Lung (tissue), 17 donors: ENCODE measurements at places on chromosomes 2 and 18. TPM values are rescaled to one million over a fixed set of nuclear protein-coding genes. Genes with fewer than 3 reads are reported as not detected.
A peak's percentile ranks its signal among the peaks of the same experiment; 100 is the strongest.

DNA sequence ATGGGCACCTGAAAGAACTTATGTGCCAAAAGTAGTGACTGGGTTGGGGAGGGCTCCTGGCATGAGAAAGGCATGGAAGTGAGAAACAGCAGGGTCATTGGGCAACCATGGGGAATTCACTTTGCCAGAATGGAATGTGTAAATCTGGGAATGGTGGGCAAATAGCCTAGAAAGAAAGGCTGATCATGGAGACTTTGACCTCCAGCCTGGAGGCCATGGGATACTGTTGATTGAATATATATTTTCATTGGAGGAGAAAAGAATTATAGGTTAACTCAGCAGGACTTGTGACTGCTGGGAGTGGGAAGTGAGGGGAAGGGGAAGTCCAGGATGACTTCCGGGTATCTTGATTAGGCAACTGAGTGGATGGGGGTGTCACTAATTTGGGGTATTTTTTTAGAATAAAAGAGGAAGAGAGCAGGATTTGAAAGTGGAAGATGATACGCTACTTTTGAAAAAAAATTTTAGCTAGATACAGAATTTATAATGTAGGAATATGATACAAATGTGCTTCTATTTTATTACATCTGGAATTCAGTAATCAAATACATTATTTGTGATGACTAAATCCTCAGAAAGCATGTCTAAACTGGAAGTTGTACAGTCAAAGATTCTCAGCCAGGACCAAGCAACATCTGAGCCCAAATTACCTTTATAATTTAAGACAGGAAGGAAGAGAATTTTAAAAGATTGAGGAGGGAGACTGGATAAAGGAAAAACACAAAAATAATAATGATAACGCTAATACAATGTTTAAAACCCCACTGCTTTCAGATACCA, 116.2 kb downstream of the GATA6 start:
- no peaks in the 10 kb centered on the region for H3K36me3 ChIP-seq
- no peak for DNase-seq
- no peak overlapping the region for H3K27ac ChIP-seq
- no peaks in the 10 kb centered on the region for H3K27me3 ChIP-seq

DNA sequence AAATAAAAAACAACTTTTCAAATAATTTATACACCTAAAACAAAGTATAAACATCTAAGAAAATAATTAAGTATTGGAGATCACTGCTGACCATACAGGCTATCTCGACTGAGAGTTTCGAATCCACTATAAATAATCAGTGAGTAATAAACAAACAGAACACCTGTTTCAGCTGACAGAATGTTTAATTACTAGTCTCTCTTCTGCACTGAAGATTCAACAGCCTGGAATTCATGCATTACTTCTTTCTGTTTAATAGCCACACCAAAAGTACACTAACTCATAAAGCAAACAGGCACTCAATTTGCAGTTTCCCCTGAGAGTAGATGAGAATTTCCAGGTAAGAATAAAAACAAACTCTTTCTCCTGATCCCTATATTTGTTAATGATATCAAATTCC, 138.5 kb downstream of the RBMS1 start:
- H3K36me3 ChIP-seq: no peaks in the 10 kb centered on the region
- H3K4me1 ChIP-seq: peaks cover 13% of the 10 kb centered on the region

DNA sequence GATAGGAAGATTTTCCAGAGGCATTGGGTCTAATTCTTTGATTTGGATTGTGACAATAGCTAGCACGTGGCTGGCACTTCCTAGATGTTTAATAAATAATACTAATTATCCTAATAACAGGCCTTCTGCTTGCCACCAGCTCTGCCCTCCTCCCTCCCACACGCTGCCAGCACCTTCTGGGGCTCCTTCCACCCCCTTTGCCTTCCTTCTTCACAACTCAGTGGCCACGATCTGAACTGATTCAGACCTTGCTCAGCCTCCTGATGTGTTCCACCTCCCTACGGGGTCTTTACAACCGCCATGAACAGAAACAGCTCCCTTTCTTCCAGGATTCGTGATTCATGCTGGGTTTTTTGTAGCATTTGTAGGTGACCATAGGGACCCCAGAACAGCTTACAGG, 310.3 kb upstream of the HS6ST1 start:
- H3K4me3 ChIP-seq: no peak overlapping the region
- H3K36me3 ChIP-seq: no peaks in the 10 kb centered on the region
- no peak for DNase-seq
- H3K4me1 ChIP-seq: no peaks in the 10 kb centered on the region

DNA sequence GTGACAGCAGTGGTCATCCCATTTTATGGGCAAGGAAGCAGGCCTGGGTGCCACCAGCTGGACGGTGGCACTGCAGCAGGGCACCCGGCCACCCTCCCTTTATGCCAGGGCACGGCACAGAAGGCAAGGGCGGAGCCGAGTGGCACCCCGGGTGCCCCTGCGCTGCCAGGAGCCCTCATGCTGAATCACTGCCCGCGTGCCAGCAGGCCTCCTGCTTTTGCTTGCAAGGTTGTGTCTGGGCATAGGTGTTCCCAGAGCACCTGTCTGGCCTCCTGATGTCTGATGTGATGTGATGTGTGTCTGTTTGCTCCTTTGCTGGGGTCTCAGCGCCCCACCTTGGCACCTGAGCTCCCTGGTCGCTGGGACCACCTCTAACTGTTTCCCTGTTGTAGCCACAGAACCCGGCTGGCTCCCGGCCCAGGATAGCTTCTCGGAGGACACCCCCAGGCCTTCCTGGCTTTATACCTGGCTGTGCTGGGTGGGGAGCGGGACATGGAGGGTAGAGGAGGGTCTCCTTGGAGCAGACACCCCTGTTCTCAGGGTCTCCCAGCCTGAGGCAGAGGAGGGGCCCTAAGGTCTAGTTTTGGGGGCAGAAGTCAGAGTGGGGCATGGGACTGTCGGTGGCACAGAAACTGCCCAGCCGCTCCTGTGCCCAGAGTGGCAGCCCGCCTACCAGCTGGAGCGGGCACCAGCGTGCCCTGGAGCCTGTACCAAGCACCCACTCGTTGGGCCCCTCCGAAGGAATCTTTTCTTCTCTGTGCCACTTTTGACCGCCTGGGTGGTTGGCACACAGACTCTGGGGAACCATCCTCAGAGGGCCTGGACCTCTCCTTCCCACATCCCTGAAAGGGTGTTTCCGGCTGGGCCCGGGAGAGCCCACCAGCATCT, 3.6 kb downstream of the GPC1 start:
- H3K4me1 ChIP-seq: no peaks in the 10 kb centered on the region
- no peak overlapping the region for H3K27ac ChIP-seq
- no peaks in the 10 kb centered on the region for H3K36me3 ChIP-seq
- DNase-seq: no peak
- H3K4me3 ChIP-seq: no peak overlapping the region

DNA sequence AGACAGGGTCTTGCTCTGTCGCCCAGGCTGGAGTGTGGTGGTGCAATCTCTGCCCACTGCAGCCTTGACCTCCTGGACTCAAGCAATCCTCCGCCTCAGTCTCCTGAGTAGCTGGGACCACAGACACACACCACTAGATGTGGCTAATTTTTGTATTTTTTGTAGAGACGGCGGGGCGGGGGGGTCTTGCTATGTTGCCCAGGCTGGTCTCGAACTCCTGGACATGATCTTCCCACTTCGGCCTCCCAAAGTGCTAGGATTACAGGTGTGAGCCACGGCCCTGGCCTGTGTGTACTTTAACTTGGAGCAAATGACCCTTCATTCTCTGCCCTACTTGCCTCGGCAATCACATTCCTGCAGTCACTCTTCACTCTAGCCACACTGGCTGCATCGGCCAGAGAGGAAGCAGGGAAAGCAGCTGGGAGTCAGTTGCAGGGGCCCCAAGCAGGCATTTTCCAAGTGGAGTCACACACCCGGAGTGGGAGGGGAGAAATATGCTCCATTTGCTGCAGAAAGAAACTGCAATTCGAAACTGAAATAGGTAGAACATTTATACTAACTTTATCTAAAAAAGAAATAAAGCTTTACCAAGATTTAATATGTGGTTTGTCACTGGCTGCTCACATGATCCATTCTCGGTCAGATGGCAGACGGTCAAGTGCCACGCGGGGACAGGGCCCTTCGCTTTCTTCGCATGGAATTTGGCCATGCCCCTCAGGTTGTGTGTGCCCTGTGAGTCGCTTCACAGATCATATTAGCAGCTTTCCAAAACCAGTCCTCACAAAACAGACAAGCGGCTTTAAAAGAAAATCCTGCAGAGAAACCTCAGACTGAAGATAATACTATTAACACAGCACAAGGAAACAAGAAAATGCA, 37.1 kb downstream of the FAM161A start:
- H3K36me3 ChIP-seq: no peaks in the 10 kb centered on the region
- H3K27me3 ChIP-seq: no peaks in the 10 kb centered on the region
- DNase-seq: peak; percentile 22
- H3K27ac ChIP-seq: no peak overlapping the region

DNA sequence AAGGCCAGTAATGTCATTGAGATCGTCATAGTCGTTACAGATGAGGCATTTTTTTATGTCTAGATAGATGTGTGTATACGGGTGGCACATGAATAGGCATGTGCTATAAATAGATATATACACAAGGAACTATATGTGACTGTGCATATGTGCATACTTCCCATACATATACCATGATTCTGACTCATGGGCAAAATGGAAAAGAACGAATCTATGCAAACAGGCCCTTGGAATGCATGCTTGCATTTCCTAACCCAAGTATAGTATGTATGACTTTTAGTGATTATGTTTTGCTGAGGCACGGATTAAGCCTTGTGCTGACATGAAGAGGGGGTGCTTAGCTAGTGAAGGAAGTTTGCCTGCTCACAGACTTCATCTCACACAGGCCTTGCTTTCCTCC, 111.7 kb downstream of the BCL11A start:
- H3K27me3 ChIP-seq: no peaks in the 10 kb centered on the region
- no peak for DNase-seq
- H3K4me3 ChIP-seq: no peak overlapping the region

DNA sequence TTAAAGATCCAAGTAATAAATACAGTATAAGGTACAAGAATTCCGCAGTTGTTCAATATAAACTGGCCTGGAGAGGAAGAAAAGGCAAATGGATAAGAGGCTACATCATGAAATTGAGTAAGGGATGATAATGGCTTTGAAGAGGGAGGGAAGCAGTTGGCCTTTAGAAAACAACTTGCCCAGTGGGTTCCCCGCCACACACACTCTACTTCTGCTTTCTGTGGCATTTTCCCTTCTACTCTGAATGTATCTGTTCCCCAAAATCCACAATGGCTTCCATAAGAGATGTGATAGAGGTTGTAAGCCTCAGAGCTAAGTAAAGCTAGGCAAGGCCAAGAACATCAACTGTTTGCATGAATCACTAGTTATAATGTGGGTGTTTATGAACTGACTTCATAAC, 221.3 kb downstream of the MBD2 start:
- no peak overlapping the region for H3K4me3 ChIP-seq
- H3K27ac ChIP-seq: no peak overlapping the region
- H3K27me3 ChIP-seq: no peaks in the 10 kb centered on the region
- DNase-seq: no peak
- H3K4me1 ChIP-seq: no peaks in the 10 kb centered on the region

DNA sequence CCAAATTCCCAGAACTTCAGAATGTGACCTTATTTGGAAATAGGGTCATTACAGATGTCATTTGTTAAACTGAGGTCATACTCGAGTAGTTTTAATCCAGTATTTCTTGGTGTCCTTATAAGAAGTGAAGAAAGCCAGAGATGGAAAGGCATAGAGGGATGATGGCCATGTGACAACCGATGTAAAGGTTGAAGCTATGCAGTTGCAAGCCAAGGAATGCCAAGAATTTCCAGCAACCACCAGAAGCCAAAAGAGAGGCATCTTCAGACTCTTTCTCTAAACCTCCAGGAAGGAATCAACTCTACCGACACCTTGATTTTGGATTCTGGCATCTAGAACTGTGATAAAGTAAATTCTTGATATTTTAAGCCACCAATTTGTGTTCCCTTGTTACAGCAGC, 242.2 kb downstream of the CDH20 start:
- H3K4me1 ChIP-seq: no peaks in the 10 kb centered on the region
- H3K27ac ChIP-seq: no peak overlapping the region
- no peaks in the 10 kb centered on the region for H3K27me3 ChIP-seq
- no peak for DNase-seq
- H3K36me3 ChIP-seq: no peaks in the 10 kb centered on the region
- H3K4me3 ChIP-seq: no peak overlapping the region

GRCh38 chr2:117985092-117985491, 28.8 kb downstream of the CCDC93 start:
- H3K27me3 ChIP-seq: no peaks in the 10 kb centered on the region
- H3K36me3 ChIP-seq: peaks cover 25% of the 10 kb centered on the region
- DNase-seq: no peak

DNA sequence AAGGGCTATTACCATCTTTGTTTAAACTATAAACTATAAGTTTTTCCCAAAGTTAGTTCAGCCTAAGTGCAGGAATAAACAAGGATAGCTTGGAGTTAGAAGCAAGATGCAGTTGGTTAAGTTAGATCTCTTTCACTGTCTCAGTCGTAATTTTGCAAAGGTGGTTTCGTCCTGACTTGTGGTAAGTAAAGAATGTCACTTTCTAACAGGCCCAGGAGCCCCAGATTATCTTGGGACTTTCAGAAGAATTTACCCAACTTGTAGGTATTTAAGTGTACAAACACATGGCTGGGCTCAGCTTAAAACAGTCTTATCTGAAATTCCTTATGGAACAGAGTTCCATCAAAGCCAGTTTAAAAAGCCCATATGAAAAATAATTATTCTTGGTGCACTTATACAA, 18.3 kb upstream of the FAM98A start:
- H3K27ac ChIP-seq: no peak overlapping the region
- no peak overlapping the region for H3K4me3 ChIP-seq
- no peak for DNase-seq
- no peaks in the 10 kb centered on the region for H3K4me1 ChIP-seq
- no peaks in the 10 kb centered on the region for H3K27me3 ChIP-seq

GRCh38 chr2:170166735-170167134, 11.2 kb upstream of the MYO3B start:
- no peak overlapping the region for H3K4me3 ChIP-seq
- H3K36me3 ChIP-seq: no peaks in the 10 kb centered on the region
- no peak for DNase-seq

DNA sequence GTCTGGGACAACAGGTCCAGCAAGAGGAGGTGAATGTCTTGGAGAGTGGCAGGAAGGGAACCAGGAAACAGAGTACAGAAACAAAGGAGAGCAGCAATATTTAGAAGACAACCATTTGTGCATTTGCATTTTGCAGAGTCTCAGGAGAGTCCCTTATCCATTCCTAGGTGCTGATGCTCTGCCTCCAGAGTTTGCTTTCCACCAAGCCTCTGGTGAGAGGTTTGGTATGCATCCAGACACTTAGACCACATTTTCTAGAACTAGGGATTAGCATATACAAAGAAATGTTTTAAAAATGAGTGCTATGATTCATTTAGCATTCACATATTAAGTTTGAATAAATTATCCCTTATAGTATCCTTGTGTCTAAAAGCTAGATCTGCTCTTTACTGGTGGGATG, 18.5 kb upstream of the LRATD1 start:
- no peaks in the 10 kb centered on the region for H3K4me1 ChIP-seq
- no peaks in the 10 kb centered on the region for H3K36me3 ChIP-seq
- H3K4me3 ChIP-seq: no peak overlapping the region
- DNase-seq: no peak

BOLL gene
- not detected for total RNA-seq

ITPRIPL1 gene
- 1.9 TPM for total RNA-seq

KCNE4 gene
- 5.3 TPM for total RNA-seq

CSRNP3 gene
- 8.7 TPM for total RNA-seq

GCG gene
- not detected for total RNA-seq

SNED1 gene
- total RNA-seq: 74.6 TPM
